Kidney (tissue), 22 donors: ENCODE measurements at places on chromosomes 1 and 21. TPM values are rescaled to one million over a fixed set of nuclear protein-coding genes. Genes with fewer than 3 reads are reported as not detected.

The ATP1A2 gene
- polyA plus RNA-seq, result 5.5 TPM

The KRTAP6-1 gene
- not detected for polyA plus RNA-seq

DNA sequence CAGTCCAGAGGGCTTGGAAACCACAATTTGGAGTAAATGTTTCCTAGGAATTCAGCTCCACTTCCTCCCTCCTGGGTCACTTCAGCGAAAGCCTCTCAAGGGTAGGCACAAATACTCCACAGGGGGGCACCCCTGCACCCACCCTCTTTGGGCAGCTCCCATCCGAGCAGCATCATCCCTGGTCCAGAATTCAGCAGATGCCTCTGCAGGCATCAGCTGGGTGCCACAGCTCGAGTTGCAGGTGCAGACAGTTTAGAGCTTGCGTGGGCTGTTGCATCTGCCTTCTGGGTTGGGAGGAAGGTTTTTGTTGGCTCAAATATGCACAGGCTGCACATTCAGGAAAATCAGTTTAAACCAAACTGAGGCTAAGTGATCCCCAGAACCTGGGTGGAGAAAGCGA, 25.0 kb downstream of the KANK4 start:
- DNase-seq, result no peak

DNA sequence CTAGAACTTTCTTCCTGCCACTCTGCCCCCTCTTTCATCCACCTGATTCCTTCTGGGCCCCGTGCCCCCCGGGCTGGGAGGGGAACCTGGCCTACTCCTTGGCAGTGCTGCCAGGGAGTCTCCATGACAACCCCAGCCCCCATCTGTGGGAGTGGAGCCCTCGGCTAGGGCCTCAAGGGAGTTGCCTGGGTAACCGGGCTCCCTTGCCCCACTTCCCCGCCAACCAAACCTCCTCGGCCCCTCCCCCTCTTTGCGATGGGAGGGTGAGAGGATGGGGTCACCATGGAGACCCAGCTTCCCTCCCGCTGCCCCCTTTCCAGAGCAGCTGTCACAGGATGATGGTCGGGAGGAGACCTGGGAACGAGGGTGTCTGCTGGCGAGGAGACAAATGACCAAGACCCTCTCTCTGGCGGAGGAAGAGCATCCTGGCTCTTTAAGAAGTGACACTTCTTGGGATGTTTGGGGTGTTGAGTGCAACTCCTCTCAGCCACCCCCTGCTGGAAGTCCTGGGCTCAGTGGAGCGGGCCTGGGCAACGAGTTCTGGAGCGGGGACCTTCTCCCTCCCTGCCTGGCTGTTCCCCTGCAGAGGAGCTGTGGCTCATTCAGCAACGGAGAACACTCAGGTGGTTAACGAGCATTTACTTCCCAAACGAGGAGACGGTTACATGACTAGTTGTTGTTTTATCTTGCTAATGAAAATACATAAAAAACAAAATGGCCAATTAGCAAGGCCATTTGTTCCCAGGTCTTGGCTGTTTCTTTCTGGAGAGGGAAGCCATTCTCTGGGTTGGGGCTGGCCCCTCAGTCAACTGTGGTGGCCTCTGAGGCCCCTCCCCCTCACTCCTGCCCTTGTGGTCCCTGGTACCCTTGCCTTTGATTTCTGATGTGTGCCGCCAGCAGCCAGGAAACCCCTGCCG, 82.8 kb downstream of the UBIAD1 start:
- DNase-seq, result peak; percentile 93

DNA sequence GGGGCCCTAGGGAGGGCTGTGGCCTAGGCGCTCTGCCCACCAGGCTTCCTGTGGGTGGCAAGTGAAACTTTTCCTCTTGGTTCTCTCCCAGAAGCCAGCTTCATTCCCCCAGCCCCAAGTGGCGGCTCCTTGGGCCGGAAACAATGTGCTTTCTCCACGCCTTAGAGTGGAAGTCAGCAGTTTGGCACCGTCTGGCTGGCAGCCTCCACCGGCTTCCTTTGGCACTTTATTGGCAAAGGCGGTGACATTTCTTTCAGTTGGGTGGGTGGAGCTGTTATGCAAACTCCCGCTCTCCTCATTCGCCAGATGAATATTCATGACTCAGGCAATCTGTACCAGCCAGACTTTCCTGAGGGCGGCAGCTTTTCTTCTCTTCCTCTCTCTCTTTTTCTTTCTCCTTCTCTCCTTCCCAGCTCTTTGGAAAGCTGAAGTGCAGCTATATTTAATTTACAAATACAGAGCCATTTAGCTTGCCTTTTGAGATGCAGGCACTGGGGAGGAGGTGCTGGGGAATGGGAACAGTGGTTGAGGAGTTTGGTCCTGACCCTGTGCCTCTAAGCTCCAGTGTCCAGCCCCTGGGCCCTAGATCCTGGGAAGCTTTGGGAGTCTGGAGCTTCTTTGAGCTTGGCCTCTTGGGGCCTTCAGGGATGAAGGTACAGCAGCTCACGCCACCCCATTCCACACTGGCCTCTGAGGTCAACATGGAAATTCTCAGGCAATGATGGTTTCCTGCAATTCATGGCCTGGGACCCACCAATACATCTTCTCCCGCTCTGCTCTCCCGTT, 67.8 kb upstream of the POU3F1 start:
- no peak for DNase-seq

- DNase-seq, result no peak
Measured at GRCh38 chr1:65343286-65343685, 33.9 kb downstream of the DNAJC6 start.

DNA sequence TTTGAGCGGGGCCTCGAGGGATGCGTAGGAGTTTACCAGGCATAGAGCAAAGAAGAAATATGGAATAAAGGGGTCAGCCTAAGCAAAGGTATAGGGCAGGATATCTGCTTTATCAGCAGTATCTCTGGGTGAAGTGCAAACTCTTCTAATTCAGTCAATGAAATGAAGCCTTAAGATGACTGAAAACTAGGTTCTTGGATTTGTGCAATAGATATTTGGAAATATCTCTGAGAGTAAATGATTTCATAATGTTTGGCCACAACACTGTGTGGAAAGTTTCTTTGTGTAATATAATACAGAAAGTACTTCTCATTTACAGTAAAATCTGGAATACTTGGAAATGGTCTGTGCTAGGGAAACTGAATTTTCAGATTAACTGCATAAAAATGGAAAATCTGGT, 26.1 kb downstream of the KCNJ15 start:
- DNase-seq, result no peak
